ENCODE measurements at places on chromosomes 4 and X.

GRCh38 chr4:89108091-89108490 is 3.2 kb upstream of the TIGD2 start:
- peak; percentile 56 for DNase-seq

GRCh38 chr4:186647821-186648220 is 75.8 kb downstream of the FAT1 start:
- no peak for DNase-seq

DNA sequence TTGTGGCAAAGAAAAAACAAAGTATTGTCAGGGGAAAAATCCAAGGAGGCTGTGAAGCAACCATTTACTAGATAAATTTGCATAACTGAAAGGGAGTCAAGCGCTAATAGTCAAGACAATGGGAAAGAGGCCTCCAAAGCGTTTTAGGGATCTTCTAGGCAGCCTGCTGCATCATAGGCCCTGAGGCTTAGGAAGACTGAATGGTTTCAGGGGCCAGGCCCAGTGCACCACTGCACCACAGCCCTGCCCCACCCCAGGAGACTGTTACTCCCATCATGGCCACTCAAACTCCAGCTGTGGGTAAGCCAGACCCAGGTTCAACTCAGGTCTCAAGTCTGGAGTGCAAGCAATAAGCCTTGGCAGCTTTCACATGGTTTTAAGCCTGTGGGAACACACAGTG is 362.9 kb downstream of the SH3BGRL start:
- DNase-seq, result no peak

DNA sequence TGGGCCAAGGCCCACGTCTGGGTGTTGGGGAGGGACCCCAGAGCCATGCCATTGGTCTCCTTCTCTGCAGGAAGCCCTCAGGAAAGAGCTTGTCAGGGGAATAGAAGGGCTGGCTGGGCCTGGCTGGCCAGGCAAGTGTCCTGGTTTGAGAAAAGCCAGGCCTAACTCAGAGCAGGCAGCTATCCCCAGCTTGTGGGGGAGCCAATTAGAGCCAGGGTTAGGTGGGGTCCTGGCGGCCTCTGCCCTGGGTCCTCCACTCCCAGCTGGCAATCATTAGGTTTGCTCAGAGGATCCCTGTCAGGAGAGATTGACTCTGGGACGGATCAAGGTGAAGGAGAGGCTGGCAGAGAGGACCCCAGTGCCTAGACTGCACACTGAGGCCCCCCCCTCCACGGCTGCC is 64.8 kb downstream of the PJA1 start:
- no peak for DNase-seq

- DNase-seq, result no peak
Observed at GRCh38 chrX:21400408-21401121, 26.3 kb downstream of the CNKSR2 start.

DNA sequence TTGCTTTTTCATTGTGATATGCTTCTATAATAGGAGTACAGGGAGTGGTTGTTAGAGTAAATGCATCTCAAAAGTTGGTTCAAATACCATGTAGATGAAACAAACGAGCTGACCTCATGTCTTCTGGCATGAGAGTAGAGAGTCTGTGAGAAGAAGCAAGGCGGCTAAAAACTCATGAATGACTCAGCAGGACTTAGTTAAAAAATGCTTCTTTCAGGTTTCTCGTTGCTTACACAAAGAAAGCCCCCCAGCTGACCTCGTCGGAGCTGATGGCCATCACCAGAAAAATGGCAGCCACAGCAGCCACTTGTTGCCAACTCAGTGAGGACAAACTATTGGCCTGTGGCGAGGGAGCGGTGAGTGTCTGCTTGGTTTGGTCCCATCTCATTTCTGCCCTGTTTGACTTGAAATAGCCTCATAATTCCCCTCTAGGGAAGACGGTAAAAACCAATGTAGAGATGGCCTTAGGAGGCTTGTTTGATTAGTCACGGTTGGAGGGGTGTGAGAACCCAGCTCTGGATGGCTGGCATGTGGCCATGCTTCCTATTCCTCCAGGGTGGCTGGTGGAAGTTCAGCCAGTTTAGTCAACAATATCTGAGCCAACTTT is 14.5 kb downstream of the AFP start:
- peak; percentile 57 for DNase-seq

GRCh38 chr4:177108708-177109107 is 201.0 kb upstream of the NEIL3 start:
- DNase-seq, result no peak

DNA sequence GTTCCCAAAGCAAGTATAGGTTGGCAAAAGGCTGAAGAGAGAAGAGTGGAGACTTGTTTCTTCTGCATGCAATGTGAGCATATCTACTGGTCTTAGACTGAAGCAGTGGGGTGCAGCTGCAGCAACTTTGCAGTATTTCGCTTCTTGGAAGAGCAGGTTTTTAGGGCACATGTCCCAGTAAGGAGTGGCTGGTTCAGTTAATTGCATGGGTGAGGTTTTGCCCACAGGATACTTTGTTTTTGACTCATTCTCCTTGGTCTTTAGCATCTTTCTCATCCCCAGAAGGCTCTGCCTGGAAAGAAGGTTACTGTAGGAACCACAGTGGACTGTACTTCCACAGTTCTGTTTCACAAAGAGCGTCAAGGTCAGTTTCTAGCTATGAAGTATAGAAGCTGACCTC is 68.0 kb upstream of the NR3C2 start:
- no peak for DNase-seq

- no peak for DNase-seq
Observed at GRCh38 chrX:41686788-41687187, 2.0 kb upstream of the GPR34 start.

DNA sequence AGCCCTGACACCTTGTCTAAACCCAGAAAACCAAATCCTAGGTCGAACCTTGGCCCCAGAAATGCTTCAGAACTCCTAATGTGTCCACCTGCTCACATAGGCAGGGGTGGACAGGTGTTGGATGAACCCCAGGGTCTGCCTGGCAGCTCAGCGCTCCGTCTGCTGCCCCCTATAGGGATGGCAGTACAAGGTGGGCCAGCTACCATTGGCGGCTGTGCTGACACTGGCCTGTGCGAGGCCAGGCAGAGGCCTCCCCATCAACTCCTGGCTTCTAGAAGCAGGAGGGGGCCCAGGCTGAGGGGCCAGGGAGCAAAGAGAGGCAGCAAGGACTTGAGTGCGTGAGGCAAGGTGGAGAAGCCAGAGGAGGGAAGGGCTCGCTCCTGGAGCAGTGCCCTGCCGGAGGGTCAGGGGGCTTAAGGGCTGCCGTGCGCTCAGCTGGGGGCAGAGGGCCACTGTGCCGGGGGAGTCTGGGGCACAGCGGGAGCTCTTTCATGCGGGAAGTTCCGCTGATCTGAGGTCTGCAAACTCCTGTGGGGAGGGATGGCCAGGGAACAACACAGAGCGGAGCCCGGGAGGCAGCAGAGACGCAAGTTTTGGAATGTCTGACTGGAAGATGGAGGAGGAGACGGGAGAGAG is 20.6 kb downstream of the CCNQ start:
- no peak for DNase-seq

GRCh38 chr4:87326460-87326859 is 3.8 kb upstream of the HSD17B13 start:
- DNase-seq, result no peak

GRCh38 chr4:94641702-94642560 is 115.8 kb upstream of the BMPR1B start:
- DNase-seq, result peak; percentile 23

DNA sequence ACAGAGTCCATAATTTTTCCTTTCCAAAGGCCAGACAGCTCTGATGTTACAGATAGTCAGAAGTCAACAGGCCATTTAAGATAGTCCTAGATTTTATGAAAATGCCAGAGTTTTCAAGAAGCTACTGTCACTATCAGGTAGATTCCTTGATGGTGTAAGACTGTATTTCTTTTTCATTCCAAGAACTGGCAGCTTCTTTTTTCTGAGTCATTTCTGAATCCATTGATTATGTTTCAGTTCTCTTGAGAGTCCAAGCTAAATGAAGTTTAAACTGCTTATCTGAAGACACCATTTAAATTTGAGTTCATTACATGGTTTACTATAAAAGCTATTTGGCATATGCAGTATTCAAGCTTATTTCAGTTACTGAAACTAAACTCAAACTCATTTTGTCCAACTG is 44.6 kb downstream of the RASSF6 start:
- DNase-seq, result no peak

GRCh38 chr4:123671636-123672404 is 275.2 kb downstream of the SPRY1 start:
- no peak for DNase-seq

DNA sequence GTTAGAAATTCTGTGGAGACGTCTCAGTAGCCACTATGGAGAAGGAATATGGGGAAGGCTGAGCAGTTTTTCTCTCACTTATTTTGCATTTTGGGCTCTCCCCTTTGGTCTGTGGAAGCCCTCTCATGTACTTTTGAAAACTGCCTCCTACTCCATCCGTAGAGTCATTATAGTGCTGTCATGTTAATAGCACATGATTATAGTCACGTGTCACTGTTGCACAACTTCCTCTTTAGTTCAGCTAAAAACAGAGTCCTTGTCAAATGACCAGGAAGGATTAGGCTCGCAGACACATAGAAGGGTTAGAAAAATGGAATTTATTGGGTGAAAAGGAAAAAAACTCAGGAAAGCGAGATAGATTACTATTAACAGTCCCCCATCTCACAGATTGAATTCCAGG is 258.2 kb upstream of the CXorf51A start:
- no peak for DNase-seq

- DNase-seq, result no peak
Observed at GRCh38 chrX:51878056-51878455, 15.4 kb upstream of the MAGED1 start.
